Psoas muscle (tissue), 8 donors: ENCODE measurements at places on chromosomes 4 and X.

DNA sequence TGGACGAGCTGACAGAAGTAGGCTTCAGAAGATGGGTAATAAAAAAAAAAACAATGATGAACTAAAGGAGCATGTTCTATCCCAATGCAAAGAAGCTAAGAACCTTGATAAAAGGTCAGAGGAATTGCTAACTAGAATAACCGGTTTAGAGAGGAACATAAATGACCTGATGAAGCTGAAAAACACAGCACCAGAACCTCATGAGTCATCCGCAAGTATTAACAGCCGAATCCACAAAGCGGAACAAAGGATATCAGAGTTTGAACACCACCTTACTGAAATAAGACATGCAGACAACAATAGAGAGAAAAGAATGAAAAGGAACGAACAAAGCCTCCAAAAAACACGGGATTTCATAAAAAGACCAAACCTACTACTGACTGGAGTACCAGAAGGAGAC is 10.5 kb downstream of the NELFA start:
- no peaks in the 10 kb centered on the region for H3K27me3 ChIP-seq
- DNase-seq, result no peak
- H3K36me3 ChIP-seq, result peaks cover 4% of the 10 kb centered on the region
- H3K4me1 ChIP-seq, result no peaks in the 10 kb centered on the region

DNA sequence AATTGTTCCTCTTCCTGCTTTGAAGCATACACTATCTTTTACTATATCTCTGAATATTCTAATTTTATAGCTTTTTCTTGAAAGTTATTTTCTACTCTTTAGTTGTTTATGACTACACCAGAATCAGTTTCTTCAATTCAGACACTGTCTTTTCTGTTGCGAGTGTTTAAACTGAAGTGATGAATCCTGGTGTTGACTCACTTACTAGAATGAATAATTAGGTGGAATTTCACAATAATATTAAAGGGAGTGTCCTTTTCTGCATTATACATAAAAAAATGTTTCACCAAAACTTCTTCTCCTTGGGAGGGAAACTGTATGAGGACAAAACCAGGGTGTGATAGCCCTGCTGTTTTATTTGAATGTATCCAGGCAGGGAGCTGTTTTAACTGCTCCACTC is 1383.1 kb downstream of the C4orf33 start:
- no peak overlapping the region for H3K27ac ChIP-seq
- no peaks in the 10 kb centered on the region for H3K27me3 ChIP-seq
- no peaks in the 10 kb centered on the region for H3K36me3 ChIP-seq
- H3K4me1 ChIP-seq, result no peaks in the 10 kb centered on the region

GRCh38 chr4:66681962-66682361 is 863.3 kb downstream of the CENPC start:
- H3K4me3 ChIP-seq, result no peak overlapping the region
- DNase-seq, result no peak
- H3K27me3 ChIP-seq, result no peaks in the 10 kb centered on the region
- no peaks in the 10 kb centered on the region for H3K4me1 ChIP-seq
- H3K36me3 ChIP-seq, result no peaks in the 10 kb centered on the region

DNA sequence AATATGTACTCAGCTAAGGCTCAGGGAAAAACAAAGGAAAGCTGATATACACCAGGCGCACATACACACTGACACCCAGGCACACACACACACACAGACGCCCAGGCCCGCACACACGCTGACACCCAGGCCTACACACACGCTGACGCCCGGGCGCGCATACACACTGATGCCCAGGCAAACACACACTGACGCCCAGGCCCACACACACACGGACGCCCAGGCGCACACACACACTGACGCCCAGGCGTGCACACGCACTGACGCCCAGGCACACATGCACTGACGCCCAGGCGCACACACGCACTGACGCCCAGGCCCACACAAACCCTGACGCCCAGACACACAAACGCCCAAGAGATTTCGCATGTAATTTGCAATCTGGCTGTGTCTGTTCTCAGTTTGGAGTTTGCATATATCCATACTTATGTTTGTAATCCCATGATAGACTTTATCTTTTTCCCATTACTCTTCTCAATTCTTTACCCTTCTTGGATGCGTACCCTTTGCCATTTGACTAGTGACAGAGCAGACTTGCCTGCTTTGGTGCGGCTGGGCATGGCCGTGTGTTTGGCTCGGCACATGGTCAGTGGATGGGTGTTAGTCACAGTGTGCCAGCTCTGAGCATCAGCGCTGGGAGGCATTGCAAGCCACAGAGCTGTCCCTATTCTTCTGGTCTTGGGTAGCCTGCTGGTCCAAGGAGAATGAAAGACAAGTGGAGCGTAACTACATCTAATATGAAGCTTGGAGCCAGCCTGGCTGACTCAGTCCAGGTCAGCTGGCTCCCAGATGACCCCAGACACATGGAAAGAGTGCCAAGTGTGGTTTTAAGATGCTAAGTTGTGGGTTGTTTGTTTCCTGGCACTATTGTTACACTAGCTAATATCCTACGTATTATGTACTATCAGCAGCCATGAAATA is 632.4 kb upstream of the ZFP42 start:
- H3K4me3 ChIP-seq, result no peak overlapping the region
- DNase-seq, result no peak
- no peaks in the 10 kb centered on the region for H3K36me3 ChIP-seq

- H3K27me3 ChIP-seq, result no peaks in the 10 kb centered on the region
- H3K4me1 ChIP-seq, result no peaks in the 10 kb centered on the region
- no peak overlapping the region for H3K27ac ChIP-seq
- no peaks in the 10 kb centered on the region for H3K36me3 ChIP-seq
Measured at GRCh38 chr4:34373456-34373855, 1870.9 kb downstream of the ARAP2 start.

DNA sequence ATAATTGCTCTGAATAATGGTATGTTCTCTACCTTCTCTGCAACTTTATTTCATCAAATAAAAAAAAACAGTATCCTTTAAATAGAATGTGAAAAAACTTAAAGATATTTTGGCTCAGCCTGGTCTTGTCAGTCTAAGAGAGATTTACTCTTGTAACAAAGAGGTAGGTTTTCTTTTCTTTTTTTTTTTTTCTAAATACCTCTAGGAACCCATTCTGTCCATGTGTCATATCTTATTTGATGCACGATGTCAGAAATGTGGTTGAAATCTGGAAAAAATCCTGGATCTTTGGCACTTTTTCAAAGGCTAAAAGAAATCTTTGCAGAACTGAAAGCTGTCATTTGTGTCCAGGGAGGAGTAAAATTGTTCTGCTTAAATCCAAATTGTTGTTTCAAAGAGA is 17.3 kb upstream of the FGF5 start:
- H3K27ac ChIP-seq, result no peak overlapping the region
- H3K4me1 ChIP-seq, result no peaks in the 10 kb centered on the region
- no peak overlapping the region for H3K4me3 ChIP-seq
- DNase-seq, result no peak
- H3K36me3 ChIP-seq, result no peaks in the 10 kb centered on the region
- no peaks in the 10 kb centered on the region for H3K27me3 ChIP-seq
